Islet precursor cell (in vitro differentiated cells): ENCODE measurements at places on chromosomes 2 and 18.
A peak's percentile ranks its signal among the peaks of the same experiment; 100 is the strongest.

DNA sequence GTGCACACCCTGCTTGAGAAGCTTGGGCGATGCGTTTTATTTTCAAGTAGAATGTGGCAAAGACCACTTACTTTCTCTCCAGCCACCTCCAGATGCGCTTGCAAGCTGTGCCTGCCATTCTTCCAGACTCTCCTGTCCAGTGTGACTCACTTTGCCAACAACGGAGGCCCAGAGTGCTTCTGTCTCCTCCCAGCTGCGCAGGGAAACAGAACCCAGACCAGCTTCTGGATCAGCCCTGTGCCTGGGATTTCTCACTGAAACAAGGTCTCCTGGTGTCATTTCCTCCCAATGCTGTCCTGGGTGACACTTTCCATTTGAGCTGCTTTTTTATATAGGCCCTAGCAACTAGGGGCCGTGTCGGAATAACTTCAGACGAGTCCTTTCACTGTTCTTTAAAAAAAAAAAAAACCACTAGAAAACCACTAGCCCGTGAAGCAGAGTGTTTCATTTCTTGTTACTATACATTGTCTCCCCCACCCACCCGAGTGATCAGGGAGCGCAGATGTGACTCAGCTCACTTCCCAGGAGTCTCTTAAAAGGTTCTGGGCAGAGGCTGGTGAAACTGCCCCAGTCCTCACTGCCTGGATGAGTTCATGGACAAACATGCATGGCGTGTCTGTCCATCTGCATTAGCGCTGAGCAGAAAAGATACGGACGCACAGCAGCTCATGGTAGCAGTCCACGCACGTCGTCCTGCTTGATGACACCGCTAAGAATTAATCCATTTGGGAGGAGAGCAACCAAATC lies 25.3 kb upstream of the RPL31 start:
- DNase-seq = peak; percentile 95

DNA sequence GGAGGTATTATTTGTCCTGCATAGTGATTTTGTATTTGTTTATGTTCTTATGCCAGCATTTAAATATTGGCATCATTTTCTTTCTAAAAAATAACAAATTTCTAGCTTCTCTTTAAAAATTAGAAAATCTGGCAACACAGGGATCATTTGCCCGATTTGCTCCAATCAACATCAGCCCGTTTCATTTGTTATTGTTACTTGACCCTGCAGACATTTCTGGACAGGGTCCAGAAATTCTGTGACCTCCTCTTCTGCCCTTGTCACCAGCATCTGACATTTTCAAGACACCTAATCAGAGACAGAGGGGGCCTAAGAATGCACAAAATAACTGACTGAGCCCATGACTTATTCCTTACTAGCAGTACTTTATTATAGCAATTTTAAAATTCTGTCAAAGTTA lies 253.3 kb downstream of the MREG start:
- DNase-seq = no peak

DNA sequence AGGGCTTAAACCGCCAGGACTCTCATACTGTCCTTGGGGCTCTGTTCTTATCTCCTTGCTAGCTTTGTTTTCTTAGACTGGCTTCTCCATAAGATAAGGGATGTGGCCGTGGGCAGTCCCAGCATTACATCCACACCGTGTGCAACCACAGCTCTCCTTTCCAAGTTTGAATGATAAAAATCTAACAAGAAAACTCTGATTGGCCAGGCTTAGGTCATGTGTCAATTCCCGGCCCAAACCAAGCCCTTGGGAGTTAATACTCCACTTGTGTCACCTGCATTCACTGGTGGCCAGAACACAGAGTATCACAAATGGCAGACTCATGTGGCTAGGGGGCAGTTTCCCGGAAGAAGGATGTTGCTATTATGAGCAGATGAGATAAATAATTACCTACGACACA lies 43.2 kb upstream of the KDM3A start:
- no peak for DNase-seq

DNA sequence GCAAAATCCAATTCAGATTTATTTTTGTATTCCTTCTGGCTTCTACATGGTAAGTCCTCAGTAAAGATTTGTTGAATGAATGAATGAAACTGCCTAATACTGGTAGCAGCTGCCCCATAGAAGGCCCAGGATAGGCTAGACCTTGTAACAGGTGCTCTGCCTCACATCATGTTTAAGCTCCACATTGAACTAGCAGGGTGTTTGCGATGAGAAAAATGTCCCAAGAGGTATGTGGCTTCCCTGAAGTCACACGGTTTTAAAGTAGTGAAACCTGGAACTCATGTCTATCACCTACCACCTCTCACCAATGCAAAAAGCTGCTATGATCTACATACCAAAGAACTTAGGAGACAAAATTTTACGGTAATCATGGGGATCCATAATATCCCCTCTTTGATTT lies 765 bp upstream of the LHCGR start:
- DNase-seq = no peak

DNA sequence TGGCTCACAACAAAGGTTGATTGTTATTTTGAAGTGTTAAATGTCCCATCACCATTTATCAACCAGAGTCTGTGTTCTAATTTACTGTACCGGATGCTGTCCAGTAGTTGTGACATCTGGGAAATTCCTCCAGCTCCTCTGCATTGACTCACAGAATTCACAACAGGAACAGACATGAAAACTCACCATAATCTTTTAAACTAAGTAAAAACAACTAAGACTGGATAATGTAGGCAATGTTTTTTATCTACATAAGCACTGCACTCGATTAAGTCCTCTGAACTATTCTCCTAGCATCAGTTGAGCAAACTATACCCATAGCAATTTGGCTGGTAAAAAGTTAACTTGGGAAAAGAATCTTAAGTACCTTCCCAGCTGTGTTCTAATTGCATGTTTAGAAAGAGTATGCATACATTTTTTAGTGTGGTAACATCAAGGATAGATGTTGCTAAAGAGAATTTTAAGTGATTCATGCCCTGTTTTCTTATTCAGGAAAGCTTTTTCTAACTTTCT lies 42.9 kb upstream of the MYO1B start:
- DNase-seq = no peak

DNA sequence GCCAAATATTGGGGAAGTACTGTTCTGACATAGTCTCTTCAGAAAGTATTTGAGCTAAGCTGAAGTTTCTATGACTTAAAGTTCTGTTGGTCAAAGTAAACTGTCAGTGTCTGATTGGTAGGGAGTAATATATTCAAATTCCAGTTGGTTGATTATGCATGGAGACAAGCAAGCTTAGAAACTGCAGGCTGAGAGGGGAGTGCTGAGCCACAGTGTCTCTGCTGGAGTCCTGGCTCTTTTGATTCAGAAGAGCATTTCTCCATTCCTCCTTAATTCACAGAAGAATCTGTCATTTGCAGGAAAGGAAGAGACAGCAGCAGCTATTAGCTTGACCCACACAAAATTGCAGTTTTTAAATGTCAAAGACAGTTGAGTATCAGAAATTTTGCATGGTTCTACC lies 201.4 kb upstream of the TMEM200C start:
- DNase-seq = no peak

DNA sequence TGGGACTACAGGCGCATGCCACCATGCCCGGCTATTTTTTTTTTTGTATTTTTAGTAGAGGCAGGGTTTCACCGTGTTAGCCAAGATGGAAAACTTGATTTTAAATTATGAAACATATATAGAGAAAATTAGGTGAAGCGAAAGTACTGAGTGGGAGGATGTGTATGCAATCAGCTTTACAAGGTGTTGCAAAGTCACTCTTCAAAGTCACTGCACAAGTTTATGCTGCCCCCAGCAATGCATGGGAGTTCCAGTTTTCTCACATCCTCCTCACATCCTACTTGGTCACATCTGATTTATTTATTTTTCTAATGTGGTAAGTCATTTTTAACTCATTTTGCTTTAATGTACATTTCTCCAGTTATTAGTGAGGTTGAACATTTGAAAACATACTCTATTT lies 49.2 kb upstream of the CHN1 start:
- no peak for DNase-seq

- DNase-seq = no peak
These were observed 53.8 kb downstream of the PRKCE start for GRCh38 chr2:45705233-45705632.

DNA sequence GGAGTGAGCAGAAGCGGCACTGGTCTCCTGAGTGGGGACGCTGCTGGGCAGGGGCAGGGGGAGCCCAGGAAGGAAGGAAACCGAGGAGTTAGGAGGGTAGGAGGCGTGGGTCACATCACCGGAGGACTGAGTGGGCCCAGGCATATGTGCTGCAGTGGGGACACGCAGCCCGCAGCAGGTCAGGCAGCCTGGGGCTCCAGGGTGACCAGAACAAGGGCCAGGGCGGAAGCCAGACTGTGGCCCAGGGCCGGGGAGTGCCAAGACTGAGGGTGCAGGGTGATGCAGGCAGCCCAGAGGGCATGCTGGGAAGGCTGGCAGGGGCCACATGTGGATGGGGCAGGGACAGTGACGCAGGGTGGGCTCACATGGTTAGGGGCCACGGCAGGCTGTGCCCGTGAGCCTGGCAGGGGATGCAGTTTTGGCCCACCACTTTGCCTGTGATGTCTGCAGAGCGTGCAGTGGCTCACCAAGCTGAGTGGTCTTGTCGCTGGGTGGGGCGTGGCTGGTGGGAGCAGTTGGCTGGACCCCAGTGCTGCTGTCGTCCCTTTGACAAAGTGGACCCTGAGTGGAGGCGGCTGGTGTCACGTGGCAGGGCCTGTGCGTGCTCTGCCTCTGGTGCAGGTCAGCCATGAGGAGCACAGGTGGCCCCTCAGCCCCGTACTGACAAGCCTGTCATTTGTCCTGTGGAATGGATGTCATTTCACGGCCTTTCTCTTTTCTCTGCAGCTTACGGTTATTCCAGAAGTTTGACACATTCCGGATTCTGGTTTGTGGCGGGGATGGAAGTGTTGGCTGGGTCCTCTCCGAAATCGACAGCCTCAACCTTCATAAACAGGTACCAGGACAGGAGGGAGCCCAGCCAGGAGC lies 87.1 kb downstream of the DGKD start:
- peak; percentile 46 for DNase-seq

DNA sequence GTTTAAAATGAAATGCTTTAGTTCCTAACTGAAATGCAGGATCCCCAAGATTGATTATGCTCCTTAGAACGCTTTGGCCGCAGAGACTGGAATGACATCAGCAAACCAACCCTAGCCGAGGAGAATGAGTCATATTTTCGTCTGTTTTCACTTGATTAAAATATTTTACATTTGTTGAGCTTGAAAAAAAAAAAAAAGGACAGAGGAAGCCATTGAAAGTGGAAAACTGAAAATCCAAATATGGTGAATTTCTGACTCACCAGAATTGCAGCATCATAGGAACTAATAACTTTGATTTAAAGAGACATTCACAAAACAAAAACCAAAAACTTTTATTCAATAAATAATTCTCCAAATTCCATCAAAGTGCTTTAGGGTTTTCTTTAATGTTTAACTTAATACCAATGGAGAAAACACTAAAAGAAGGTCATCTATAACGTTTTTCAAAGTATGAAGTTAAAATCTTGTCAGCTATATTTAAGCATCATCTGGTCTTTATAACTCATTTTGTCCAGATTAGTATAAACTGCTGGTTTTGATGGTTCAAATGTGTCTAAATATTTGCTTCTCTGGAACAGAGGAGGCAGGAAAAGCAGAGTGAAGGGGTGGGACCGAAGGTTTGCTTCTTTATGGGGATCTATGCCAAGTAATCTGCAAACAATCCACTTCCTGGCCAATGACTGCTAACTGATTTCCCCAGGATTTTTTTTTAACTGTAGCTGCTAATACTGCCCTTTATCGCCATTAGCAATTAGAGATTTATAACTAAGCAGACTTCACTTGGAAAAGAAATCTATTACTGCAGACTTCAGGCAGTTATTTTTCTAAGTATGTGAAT lies 30.9 kb upstream of the COL5A2 start:
- DNase-seq = no peak

- DNase-seq = no peak
These were observed 24.2 kb upstream of the ARL5A start for GRCh38 chr2:151852260-151853069.

GRCh38 chr2:230925879-230926765 lies 1.1 kb upstream of the GPR55 start:
- DNase-seq = peak; percentile 67

GRCh38 chr2:148913061-148913460 lies 38.0 kb downstream of the KIF5C start:
- DNase-seq = no peak

DNA sequence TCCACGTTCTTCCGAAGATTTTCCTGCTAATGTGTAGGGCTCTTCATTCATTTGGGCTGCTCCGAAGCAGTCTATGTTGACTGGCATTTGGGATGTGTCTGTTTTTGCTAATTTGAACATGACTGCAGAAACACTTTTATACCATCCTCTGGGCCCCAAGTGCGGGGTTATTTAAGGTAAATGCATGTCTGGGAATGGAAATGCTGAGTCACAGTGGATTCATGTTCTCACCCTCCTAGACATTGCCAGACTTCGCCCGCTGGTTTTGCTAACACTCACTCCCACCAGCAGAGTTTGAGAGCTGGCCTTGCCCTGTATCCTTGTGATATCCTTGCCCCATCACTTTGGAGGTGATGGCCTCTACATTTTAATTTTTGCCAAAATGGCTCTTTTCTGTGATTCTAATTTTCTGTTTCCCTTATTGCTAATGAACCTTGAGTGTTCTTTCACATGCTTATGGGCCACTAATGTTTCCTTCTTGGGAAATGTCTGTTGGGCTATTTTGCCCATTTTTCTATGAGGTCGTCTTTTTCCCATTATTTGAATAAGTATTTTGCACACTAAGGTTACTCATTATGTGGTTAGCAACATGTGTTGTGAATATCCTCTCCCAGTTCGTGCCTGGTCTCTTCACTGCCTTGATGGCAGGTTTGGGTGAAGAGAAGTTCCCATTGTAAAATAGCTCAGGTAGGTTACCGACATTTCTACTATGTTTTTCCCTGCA lies 204.1 kb downstream of the GLI2 start:
- DNase-seq = peak; percentile 82

- DNase-seq = no peak
These were observed 18.8 kb upstream of the FOXI3 start for GRCh38 chr2:88471083-88471942.

- DNase-seq = no peak
These were observed 3.3 kb downstream of the ITGA6 start for GRCh38 chr2:172430678-172431077.

GRCh38 chr2:22079583-22079982 lies 955.8 kb downstream of the TDRD15 start:
- DNase-seq = no peak

DNA sequence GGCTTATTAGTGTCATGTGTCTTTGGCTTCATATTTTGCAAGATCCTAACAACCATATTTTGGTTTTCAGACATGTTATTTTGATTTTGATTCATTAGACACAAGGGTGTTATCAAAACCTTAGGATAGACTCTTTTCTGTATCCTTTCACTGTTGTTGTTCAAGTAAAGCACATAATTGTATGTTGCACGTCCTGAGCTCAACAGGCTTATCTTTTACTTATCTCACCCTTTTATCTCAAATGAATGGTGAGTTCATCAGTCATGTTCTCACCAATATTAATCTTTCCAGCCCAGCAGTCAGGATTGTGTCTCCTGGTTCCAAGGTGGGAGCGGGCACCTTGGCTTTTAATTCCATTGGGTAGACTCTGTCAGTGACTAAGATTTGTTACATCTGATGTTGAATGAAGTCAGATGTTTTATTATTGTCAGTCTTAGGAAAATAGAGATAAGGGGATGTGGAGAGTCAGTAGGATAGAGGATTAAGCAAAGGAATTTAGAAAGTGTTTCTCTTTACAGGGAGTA lies 11.9 kb downstream of the GPN1 start:
- no peak for DNase-seq

GRCh38 chr2:153787612-153788011 lies 84.1 kb upstream of the GALNT13 start:
- no peak for DNase-seq

GRCh38 chr2:25982273-25982967 lies at the start of gene KIF3C:
KIF3C (minus strand) TSS chr2:25982497; CDS start chr2:25981917, 580 bp downstream.
- peak; percentile 89 for DNase-seq
